Neuronal stem cell (in vitro differentiated cells): ENCODE measurements at places on chromosomes 2 and 18.

GRCh38 chr2:43718530-43719124, 42.4 kb upstream of the C1GALT1C1L start:
- DNase-seq, result no peak
- H3K36me3 ChIP-seq, result no peaks in the 10 kb centered on the region
- H3K4me3 ChIP-seq, result no peak overlapping the region
- no peak overlapping the region for H3K27ac ChIP-seq
- H3K4me1 ChIP-seq, result no peaks in the 10 kb centered on the region
- no peaks in the 10 kb centered on the region for H3K27me3 ChIP-seq

DNA sequence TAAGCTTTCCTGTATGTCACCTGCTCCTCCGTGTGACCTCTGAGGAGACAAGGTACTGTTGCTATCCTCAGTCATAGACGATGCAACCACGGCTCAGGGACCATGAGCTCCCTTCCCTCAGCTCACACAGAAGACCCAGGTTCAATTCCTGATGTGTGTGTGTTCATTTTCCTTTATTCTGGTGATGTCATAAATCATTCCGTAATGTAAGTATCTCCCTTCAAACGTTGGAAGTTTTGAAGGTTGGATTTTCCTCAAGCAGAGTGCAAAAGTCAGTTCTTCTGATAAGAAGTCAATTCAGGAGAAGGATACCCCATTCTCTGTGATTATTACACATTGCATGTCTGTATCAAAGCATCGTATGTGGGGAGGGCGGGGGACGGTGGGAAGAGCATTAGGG, 118.9 kb upstream of the FAM136A start:
- no peak overlapping the region for H3K4me3 ChIP-seq
- peak overlapping the region; percentile 1 for H3K27ac ChIP-seq
- no peaks in the 10 kb centered on the region for H3K36me3 ChIP-seq
- DNase-seq, result no peak
- H3K27me3 ChIP-seq, result peaks cover 22% of the 10 kb centered on the region

DNA sequence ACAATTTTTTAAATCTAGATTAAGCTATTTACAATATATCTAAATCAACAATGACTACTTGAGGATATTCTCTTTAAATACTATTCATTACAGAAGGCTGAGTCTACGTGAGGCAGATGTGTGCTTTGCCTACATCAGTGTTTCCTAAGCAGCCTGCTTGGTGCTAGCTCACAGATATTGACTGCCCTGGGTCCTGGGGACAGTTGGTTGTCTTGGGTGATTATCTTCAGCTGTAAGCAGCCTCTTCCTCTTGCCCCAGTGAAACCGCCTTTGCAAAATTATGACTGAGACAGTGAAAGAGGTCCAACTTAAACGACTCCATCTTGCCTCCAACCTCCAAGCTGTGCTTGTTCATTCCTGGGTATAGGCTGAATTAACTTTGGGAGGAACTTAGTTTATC, 39.6 kb upstream of the CCDC88A start:
- H3K4me3 ChIP-seq, result no peak overlapping the region
- DNase-seq, result no peak
- no peaks in the 10 kb centered on the region for H3K36me3 ChIP-seq
- H3K27me3 ChIP-seq, result peaks cover 8% of the 10 kb centered on the region

DNA sequence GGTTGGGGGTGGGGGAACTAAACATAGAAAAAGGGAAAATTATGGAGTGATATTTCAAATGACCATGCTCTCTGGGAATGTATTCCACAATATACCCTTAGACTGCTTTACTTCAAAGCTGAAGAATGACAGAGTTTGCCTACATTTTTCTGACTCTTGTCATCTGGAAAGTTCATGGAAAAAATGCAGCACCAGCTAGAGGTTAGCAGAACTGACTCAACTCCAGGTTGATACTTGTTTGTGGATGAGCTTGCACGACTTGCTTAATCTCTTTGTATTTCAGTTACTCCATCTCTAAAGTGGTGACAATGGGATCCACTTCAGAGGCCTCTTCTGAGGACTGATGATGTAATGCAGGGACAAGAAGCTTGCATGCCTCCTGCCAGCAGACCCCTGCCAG, 824.0 kb upstream of the ID2 start:
- no peak overlapping the region for H3K4me3 ChIP-seq
- no peak for DNase-seq
- no peaks in the 10 kb centered on the region for H3K4me1 ChIP-seq
- H3K36me3 ChIP-seq, result no peaks in the 10 kb centered on the region
- no peak overlapping the region for H3K27ac ChIP-seq

GRCh38 chr2:33013684-33014110, 66.9 kb downstream of the LTBP1 start:
- no peak for DNase-seq
- H3K4me1 ChIP-seq, result peaks cover 4% of the 10 kb centered on the region
- no peak overlapping the region for H3K4me3 ChIP-seq
- H3K27ac ChIP-seq, result peak overlapping the region; percentile 37

DNA sequence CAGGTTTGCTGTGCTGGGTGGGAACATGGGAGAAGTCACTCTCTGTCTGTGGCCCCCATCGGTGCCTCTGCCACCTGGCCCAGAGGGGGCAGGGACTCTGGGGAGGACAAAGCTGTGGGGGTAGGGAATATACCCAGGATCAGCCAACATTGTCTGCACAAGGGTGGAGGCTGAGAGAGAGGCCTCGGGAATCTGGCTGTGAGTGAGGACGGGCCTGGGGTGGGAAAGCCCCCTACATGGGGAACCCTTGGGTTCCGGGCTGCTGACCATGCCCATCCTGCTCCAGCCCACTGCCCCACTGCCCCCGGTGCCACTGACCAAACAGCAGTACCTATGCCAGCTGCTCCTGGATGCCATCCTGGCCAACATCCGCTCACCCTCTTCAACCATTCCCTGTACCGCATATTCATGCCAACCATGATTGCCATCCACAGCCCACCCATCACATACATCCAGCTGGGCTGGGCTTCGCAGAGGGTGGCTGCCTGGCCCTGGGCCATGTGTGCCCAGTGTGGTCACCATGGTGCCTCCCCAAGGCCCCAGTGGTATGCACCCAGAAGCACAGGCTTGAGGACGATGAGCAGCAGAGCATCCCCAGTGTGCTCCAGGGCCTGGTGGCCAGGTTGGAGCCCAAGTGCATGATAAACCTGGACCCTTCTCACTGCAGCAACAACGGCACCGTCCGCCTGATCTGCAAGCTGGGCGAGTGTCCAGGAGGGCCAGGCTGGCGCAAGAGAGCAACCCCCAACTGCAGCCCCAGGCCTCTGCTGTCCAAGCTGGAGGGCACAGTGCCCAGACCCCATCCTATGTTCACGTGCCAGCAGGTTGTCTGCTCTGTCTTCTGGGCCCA, 6.9 kb upstream of the POTEF start:
- H3K4me3 ChIP-seq, result no peak overlapping the region
- H3K36me3 ChIP-seq, result no peaks in the 10 kb centered on the region
- H3K27me3 ChIP-seq, result no peaks in the 10 kb centered on the region

- DNase-seq, result no peak
- no peak overlapping the region for H3K4me3 ChIP-seq
- H3K27me3 ChIP-seq, result no peaks in the 10 kb centered on the region
- no peak overlapping the region for H3K27ac ChIP-seq
These were observed 24.8 kb downstream of the TTC27 start for GRCh38 chr2:32652555-32653209.

GRCh38 chr2:76427452-76427851, 716.7 kb upstream of the GCFC2 start:
- no peak overlapping the region for H3K27ac ChIP-seq
- H3K36me3 ChIP-seq, result no peaks in the 10 kb centered on the region
- no peaks in the 10 kb centered on the region for H3K4me1 ChIP-seq
- no peak for DNase-seq
- no peaks in the 10 kb centered on the region for H3K27me3 ChIP-seq
- H3K4me3 ChIP-seq, result no peak overlapping the region

DNA sequence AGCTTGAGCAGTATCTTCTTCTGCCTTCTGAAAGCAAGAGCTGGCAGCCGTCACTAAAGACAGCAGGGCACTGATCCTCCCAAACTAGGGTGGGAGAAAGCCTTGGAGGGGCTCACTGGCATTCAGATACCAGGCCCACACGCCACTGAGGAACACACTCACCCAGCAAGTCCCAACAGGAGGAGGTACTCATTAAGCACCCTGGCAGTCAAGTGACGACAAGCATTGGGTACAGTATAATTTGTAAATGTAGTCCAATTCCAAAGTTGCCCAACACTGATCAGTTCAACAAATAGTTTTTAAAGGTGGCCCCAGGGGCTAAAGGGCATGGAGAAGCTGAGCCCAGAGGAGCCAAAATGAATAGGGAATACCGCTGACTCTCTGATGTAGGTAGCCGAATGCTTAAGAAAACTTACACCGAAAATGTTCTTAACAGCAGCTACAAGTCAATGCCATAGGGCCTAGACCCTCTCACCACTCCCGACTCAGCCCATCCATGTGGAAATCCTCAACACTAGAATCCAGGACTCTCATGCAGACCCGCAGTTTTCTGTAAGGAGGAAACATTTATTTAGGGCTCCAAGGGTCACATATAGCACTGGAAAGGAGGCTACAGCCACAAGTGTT, 9.9 kb downstream of the LIMS2 start:
- H3K27ac ChIP-seq, result no peak overlapping the region
- no peak for DNase-seq
- H3K36me3 ChIP-seq, result no peaks in the 10 kb centered on the region

- H3K27ac ChIP-seq, result no peak overlapping the region
- no peak for DNase-seq
- H3K4me1 ChIP-seq, result no peaks in the 10 kb centered on the region
- H3K36me3 ChIP-seq, result no peaks in the 10 kb centered on the region
- H3K27me3 ChIP-seq, result peaks cover 13% of the 10 kb centered on the region
These were observed 176.3 kb downstream of the TNS1 start for GRCh38 chr2:217826520-217826919.

- no peak overlapping the region for H3K27ac ChIP-seq
- H3K4me1 ChIP-seq, result peaks cover 9% of the 10 kb centered on the region
- DNase-seq, result no peak
- no peaks in the 10 kb centered on the region for H3K27me3 ChIP-seq
These were observed 19.1 kb downstream of the HDAC4 start for GRCh38 chr2:239381709-239382134.

- peaks cover 5% of the 10 kb centered on the region for H3K4me1 ChIP-seq
- DNase-seq, result no peak
- no peak overlapping the region for H3K4me3 ChIP-seq
- H3K36me3 ChIP-seq, result no peaks in the 10 kb centered on the region
These were observed 262.6 kb upstream of the THUMPD2 start for GRCh38 chr2:40041422-40042382.

DNA sequence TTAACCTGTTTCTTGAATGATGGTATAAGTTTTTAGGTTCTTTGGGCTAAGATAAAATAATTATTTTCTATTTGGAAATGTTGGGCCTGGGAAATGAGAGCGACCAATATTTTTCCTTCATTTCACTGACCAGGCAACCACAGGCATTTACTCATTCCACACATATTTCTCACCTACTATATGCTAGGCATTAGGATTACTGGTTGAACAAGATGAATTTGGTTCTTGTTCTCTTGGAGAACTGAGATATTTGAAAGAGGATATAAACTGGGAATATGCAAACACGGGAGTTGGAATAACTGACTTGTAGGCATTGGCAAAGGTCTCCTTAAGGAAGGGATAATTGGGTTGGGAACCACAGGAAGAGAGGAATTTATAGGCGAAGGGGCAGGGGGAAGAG, 3.9 kb upstream of the MYL1 start:
- H3K4me3 ChIP-seq, result no peak overlapping the region
- DNase-seq, result no peak
- no peak overlapping the region for H3K27ac ChIP-seq
- H3K27me3 ChIP-seq, result no peaks in the 10 kb centered on the region
- H3K36me3 ChIP-seq, result no peaks in the 10 kb centered on the region

DNA sequence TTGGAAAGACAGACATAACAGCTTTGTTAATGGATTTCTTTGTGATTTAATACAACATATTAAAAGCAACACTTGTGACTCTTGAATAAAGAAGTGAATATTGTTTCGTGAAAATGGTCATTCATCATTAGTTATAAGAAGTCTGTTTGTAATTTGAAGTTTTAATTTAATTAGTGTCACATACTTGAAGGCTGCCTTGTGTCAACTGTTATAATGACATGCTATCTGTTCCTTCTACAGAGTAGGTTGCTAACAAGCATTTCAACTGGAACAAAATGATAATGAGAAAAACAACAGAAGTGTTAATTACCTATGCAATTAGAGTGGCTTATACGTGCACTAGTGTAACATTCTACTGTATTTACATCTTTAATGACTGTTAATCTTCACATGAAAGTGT, 624.7 kb downstream of the LRP1B start:
- no peak for DNase-seq
- no peaks in the 10 kb centered on the region for H3K27me3 ChIP-seq
- no peaks in the 10 kb centered on the region for H3K4me1 ChIP-seq
- no peaks in the 10 kb centered on the region for H3K36me3 ChIP-seq
- H3K27ac ChIP-seq, result no peak overlapping the region
